Neural crest cell (in vitro differentiated cells): ENCODE measurements at places on chromosomes 3 and 15. TPM values are rescaled to one million over a fixed set of nuclear protein-coding genes. Genes with fewer than 3 reads are reported as not detected.
A peak's percentile ranks its signal among the peaks of the same experiment; 100 is the strongest.

Gene SERPINI2
- 0.56 and 0.86 TPM in 2 replicates for total RNA-seq

Gene GHSR
- total RNA-seq: not detected in 2 replicates

Gene SLC24A5
- total RNA-seq: 0.16 TPM in 1 of 2 replicates, not detected in the other

Gene GOLGA6L25
- not detected in 2 replicates for total RNA-seq

Gene CLDN1
- 0.14 and 0.39 TPM in 2 replicates for total RNA-seq

Gene SEMA3G
- 4.1 and 5.2 TPM in 2 replicates for total RNA-seq

Gene CPNE9
- total RNA-seq: 0.48 and 1.3 TPM in 2 replicates

Gene EPHA3
- total RNA-seq: 22.1 and 24.6 TPM in 2 replicates

Gene IL17RE
- 1.4 and 1.7 TPM in 2 replicates for total RNA-seq

Gene TMEM207
- total RNA-seq: not detected in 2 replicates

Gene OXTR
- total RNA-seq: 5.3 and 7.9 TPM in 2 replicates

DNA sequence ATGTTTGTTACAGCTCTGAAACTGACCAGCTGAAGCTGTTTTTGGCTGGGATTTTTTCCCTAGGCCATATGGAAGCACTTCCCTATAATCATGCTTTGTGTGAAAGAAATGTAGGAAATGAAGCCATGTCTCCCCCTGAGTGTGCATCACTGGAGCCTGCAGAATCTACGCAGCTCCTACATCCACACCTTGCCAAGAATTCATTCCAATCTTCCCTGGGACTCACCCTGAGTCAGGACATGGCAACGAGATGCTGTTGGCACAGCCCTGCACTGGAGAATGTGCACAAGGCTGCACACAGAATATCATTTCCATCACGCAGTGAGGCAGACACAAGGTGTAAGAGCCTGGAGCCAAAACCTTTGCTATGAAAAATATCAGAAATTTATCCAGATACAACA is 189.5 kb downstream of the ADAMTSL3 start:
- no peak overlapping the region for H3K4me3 ChIP-seq
- no peak for DNase-seq
- no peaks in the 10 kb centered on the region for H3K36me3 ChIP-seq
- peaks cover 2% of the 10 kb centered on the region for H3K27me3 ChIP-seq

- no peak for DNase-seq
- H3K4me1 ChIP-seq: no peaks in the 10 kb centered on the region
- peak overlapping the region; percentile 60 for H3K27ac ChIP-seq
- no peaks in the 10 kb centered on the region for H3K27me3 ChIP-seq
- peaks cover 3% of the 10 kb centered on the region for H3K36me3 ChIP-seq
Observed at GRCh38 chr15:71043373-71043772, 71.9 kb upstream of the THSD4 start.

DNA sequence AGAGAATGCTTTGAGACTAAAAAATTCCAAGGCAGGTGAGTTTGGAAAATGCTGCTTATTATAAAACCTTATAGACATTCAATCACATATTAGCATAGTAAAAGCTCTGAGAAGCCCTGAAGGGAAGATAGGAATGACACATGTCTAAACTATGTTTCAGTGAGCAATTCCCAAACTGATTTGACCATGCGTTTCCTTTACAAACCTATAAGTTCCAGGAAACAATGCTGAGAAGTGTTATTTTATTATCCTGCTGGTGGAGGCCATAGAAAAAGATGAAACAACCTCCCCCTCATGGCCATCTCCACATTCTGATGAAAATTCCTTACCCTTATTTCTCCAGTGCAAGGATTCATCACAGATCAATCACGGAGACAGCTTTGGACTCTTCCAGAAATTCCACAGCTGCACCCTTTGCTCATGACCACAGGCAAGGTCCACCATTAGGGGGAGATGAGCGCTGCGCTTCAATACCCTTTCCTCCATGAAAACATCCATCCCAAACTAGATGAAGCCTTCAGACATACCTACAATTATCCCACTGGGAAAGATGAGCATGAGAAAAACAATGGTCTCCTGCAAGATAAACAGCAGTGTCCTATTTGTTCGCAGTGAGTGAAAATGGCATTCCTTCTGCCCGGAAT is 372.1 kb downstream of the MAGI1 start:
- no peak overlapping the region for H3K27ac ChIP-seq
- peaks cover 29% of the 10 kb centered on the region for H3K4me1 ChIP-seq
- H3K27me3 ChIP-seq: no peaks in the 10 kb centered on the region
- DNase-seq: no peak
- no peak overlapping the region for H3K4me3 ChIP-seq
- no peaks in the 10 kb centered on the region for H3K36me3 ChIP-seq

- H3K4me3 ChIP-seq: no peak overlapping the region
- H3K36me3 ChIP-seq: no peaks in the 10 kb centered on the region
- no peak for DNase-seq
Observed at GRCh38 chr3:169694117-169694516, 30.6 kb upstream of the MECOM start.

DNA sequence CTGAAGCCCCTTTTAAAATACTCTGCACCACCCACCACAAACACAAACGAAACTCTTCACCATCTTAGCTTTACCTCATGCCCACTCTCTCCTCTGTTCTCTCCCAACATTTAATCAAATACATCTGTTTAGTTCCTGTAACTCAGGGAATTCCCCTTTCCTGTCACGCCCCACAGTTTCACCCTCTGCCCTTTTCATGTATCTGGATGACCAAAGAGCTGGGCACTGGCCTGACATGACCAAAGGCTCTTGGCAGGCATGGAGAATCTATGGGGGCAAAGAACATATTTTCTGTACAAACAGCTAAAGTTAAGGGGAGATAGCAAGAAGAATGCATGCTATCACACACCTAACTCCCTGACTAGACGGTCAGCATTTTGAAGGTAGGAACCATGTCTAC is 270.0 kb downstream of the TBL1XR1 start:
- no peaks in the 10 kb centered on the region for H3K27me3 ChIP-seq
- H3K27ac ChIP-seq: no peak overlapping the region
- H3K4me3 ChIP-seq: no peak overlapping the region

- H3K27me3 ChIP-seq: no peaks in the 10 kb centered on the region
- no peak overlapping the region for H3K4me3 ChIP-seq
- no peaks in the 10 kb centered on the region for H3K36me3 ChIP-seq
- peak overlapping the region; percentile 52 for H3K27ac ChIP-seq
- peaks cover 16% of the 10 kb centered on the region for H3K4me1 ChIP-seq
Observed at GRCh38 chr3:73766599-73767381, 142.0 kb upstream of the PDZRN3 start.

DNA sequence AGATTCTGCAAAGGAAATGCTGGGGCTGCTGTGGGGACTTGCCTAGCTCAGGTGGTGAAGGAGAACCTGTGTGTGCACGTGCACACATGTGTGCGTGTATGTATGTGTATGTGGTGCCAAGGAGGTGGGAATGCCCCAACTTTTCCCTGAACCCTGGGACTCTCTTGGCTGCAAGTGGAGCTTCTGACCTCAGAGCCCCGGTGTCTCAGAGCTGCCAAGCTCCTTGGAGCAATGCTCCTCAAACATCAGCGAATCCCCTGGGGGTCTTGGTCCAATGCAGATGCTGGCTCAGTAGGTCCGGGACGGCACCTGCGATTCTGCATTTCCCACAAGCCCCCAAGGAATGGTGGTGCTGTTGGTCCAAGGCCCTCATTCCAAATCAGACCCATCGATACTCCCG is 5.8 kb upstream of the SLC6A20 start:
- peaks cover 26% of the 10 kb centered on the region for H3K27me3 ChIP-seq
- H3K27ac ChIP-seq: no peak overlapping the region
- DNase-seq: no peak
- no peaks in the 10 kb centered on the region for H3K36me3 ChIP-seq
- no peaks in the 10 kb centered on the region for H3K4me1 ChIP-seq

GRCh38 chr15:94412979-94413746 is 181.8 kb downstream of the MCTP2 start:
- DNase-seq: no peak
- peaks cover 35% of the 10 kb centered on the region for H3K4me1 ChIP-seq

GRCh38 chr3:194840661-194841514 is 155.2 kb downstream of the FAM43A start:
- H3K27me3 ChIP-seq: no peaks in the 10 kb centered on the region
- H3K36me3 ChIP-seq: peaks cover 3% of the 10 kb centered on the region
- no peak overlapping the region for H3K27ac ChIP-seq

DNA sequence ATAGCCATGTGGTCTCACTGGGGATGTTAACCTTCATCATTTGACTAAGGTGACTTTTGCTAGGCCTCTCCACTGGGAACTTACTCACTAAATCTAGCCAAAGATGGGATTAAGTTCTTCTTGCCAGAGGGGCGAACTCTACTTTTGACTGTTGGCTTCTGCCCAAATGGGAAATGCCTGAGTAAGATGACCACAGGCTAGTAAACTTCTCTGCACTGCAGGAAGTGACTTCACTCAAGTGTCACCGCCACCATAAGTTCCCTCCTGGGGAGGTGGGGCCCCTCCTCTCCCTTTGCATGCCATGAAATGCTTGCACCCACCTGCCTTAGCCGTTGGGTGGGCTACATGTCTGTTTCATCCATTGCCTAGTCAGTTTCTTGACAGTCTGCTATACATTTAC is 388.3 kb downstream of the FEZF2 start:
- H3K4me3 ChIP-seq: no peak overlapping the region
- H3K4me1 ChIP-seq: peaks cover 6% of the 10 kb centered on the region
- DNase-seq: no peak
- no peaks in the 10 kb centered on the region for H3K27me3 ChIP-seq
- no peaks in the 10 kb centered on the region for H3K36me3 ChIP-seq

- no peaks in the 10 kb centered on the region for H3K4me1 ChIP-seq
- no peak overlapping the region for H3K4me3 ChIP-seq
- H3K27me3 ChIP-seq: no peaks in the 10 kb centered on the region
- peaks cover 26% of the 10 kb centered on the region for H3K36me3 ChIP-seq
- H3K27ac ChIP-seq: no peak overlapping the region
- no peak for DNase-seq
Observed at GRCh38 chr15:99230867-99231266, 18.5 kb downstream of the TTC23 start.

DNA sequence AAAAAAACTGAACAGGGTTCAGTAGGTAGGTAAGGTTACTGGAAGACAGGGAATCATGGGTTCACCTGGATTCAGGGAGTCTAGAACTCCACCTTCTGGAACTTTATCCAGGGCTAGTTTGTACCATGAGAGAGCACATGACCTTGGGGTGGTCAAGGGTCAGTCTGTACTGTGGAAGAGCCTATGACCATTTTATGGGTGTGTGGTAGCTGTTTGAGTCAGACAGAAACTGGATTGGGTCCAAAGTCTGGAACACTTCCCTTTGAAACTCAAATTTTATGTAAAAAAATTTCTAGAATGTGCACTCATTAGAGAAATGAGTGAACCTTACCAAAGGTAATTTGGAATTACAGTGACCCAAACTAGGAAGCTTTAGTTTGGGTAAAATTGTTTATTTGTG is 486.0 kb upstream of the AGTR1 start:
- no peak overlapping the region for H3K4me3 ChIP-seq
- H3K27ac ChIP-seq: no peak overlapping the region
- H3K36me3 ChIP-seq: no peaks in the 10 kb centered on the region
- H3K4me1 ChIP-seq: no peaks in the 10 kb centered on the region

DNA sequence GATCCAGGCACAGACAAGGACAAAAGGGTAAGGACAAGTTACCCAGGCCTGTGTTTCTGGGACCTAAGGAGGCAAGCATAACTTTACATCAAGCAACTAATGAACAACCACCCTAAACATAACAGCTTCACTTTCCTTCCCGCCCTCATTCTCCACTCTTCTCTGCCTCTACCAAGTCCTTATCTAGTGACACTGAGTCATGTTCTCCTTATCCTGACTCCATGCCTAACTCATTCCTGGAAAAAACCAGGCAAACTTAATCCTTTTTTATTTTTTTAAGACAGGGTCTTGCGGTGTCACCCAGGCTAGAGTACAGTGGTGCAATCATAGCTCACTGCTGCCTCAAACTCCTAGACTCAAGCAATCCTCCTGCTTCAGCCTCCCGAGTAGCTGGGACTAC is 44.5 kb downstream of the TMEM44 start:
- H3K36me3 ChIP-seq: peaks cover 11% of the 10 kb centered on the region
- no peak for DNase-seq
- H3K27ac ChIP-seq: no peak overlapping the region
- H3K4me3 ChIP-seq: peak overlapping the region; percentile 9
- peaks cover 28% of the 10 kb centered on the region for H3K4me1 ChIP-seq

GRCh38 chr3:23776352-23776891 is 29.3 kb upstream of the UBE2E1 start:
- H3K27ac ChIP-seq: peak overlapping the region; percentile 29
- no peaks in the 10 kb centered on the region for H3K36me3 ChIP-seq
- DNase-seq: no peak
- peaks cover 10% of the 10 kb centered on the region for H3K4me1 ChIP-seq
- H3K27me3 ChIP-seq: no peaks in the 10 kb centered on the region

DNA sequence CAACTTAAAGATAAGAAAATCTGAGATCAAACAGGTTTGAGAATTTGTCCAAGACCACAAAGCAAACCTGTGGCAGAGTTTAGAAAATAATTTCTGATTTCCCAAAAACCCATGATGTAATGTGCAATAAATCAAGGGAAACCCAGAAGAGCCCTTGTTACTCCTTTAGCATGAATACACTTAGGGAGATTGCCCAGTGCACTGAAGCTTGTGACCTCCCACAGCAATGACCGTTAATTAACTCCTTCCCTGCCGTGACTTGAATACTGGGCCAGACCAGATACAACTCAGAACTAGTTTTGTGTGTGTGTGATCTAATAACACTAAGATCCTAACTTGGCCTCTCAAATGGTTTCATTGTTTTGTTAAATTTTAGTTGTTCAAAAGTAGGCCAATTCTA is 2.5 kb downstream of the PRKAR2A start:
- H3K27me3 ChIP-seq: peaks cover 5% of the 10 kb centered on the region
- peak overlapping the region; percentile 75 for H3K4me3 ChIP-seq
- H3K4me1 ChIP-seq: peaks cover 20% of the 10 kb centered on the region
- H3K27ac ChIP-seq: no peak overlapping the region
- peaks cover 5% of the 10 kb centered on the region for H3K36me3 ChIP-seq

- no peaks in the 10 kb centered on the region for H3K27me3 ChIP-seq
- no peak overlapping the region for H3K27ac ChIP-seq
- DNase-seq: no peak
- peaks cover 3% of the 10 kb centered on the region for H3K36me3 ChIP-seq
Observed at GRCh38 chr3:61606196-61606595, 44.8 kb downstream of the PTPRG start.

DNA sequence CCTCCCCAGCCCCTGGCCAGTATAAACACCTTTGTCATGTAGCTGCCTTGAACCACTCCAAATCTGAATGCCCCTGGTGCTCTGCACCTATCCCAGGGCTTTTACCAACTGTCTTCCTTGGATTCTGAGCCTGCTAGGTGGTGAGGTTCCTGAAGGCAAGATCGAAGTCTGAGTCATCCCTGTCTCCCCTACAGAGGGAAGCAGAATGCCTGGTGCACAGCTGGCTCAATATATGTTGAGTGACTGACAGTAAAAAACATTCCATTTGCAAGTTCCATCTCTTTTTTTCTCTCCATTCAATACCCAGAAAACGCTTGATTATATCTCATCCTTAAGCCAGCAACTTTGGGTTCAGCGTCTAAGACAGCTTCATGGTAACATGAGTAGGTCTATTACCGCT is 24.7 kb downstream of the SLC24A1 start:
- H3K27me3 ChIP-seq: no peaks in the 10 kb centered on the region
- H3K4me1 ChIP-seq: no peaks in the 10 kb centered on the region
- H3K27ac ChIP-seq: no peak overlapping the region
- H3K4me3 ChIP-seq: no peak overlapping the region

- H3K4me1 ChIP-seq: peaks cover 9% of the 10 kb centered on the region
- H3K36me3 ChIP-seq: no peaks in the 10 kb centered on the region
- no peak overlapping the region for H3K27ac ChIP-seq
- no peak for DNase-seq
Observed at GRCh38 chr3:126524429-126524988, 554 bp downstream of the CHST13 start.
